Central memory CD8-positive, alpha-beta T cell (primary cell): ENCODE measurements at places on chromosomes 5 and 9.
A peak's percentile ranks its signal among the peaks of the same experiment; 100 is the strongest.

GRCh38 chr5:53501054-53501453 is 20.6 kb downstream of the FST start:
- DNase-seq, result no peak

GRCh38 chr5:979100-979817 is 29.3 kb upstream of the NKD2 start:
- no peak for DNase-seq

DNA sequence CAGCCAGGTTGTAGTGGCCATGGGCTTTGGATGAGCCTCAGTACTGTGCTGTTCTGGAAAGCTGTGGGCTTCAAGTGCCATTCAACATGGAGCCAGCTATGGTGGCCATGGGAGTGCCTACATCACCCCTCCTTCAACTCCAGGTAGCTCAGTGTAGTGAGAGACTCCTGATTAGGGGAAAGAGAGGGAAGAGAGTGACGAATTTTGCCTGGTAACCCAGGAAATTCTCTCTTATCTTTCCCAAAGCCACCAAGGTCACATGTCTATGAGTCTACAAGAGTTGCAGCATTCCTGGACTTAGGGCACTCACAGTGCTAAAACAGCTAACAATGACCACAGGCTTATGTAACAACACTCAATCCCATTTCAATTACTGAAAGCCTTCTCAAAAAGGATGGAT is 81.7 kb upstream of the SPTLC1 start:
- DNase-seq, result no peak

DNA sequence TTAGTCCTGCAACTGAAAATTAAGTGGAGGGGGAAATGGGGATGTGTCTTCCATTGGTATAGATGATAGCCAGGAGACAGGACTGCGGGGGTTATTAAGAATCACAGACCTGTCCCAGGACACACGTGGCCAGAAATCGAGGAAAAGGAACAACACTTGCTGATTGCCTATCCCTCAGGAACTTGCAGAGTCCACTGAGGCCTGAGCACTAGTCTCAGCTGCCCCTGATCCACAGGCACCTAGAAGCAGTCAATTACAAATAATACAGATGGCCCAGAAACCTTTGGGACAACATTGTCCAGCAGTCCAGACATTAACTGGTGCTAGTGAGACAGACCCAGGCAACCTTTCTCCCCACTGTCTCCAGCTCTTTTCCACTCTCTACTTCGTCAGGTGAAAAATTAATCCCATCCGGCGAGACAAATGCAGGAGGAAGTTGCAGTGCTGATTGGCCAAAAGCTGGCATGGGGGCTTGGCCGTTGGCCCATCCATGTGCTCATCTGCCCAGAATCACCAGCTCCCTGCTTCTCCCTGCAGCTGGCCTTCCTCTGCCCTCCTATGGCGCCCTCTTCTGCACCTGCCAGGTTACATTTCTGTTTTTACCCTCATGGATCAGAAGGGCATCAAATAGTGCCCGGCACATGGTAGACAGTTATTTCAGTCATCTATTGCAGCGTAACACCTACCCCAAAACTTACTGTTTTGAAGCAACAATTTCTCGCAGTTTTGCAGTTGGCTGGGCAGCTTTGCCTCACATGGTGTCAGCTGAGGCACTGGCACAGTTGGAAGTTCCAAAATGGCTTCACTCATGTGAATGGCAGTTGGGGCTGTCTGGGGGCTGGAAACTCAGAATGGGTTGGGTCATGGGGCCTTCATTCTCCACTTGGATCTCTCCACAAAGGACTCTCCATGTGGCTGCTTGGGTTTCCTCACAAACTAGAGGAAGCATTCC is 3.6 kb upstream of the B4GALT1 start:
- peak; percentile 29 for DNase-seq

- no peak for DNase-seq
Observed at GRCh38 chr9:37251452-37251851, 131.1 kb downstream of the ZCCHC7 start.

DNA sequence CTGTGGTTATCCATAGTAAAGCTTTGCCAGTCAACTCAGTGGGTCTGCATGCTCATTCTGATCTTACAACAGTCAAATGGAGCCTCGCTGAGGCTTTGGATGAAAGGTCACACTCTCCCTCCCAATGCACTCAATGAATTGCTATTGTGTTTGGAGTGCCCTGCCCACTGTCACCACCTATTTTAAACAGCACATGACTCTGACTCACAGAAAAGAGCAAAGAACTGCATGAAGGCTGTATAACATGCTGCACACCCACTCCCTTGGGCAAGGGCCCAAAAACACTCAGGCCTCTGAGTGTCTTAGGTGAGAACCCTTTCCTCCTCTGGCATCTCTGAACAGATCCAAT is 118.7 kb upstream of the CCDC112 start:
- DNase-seq, result no peak

DNA sequence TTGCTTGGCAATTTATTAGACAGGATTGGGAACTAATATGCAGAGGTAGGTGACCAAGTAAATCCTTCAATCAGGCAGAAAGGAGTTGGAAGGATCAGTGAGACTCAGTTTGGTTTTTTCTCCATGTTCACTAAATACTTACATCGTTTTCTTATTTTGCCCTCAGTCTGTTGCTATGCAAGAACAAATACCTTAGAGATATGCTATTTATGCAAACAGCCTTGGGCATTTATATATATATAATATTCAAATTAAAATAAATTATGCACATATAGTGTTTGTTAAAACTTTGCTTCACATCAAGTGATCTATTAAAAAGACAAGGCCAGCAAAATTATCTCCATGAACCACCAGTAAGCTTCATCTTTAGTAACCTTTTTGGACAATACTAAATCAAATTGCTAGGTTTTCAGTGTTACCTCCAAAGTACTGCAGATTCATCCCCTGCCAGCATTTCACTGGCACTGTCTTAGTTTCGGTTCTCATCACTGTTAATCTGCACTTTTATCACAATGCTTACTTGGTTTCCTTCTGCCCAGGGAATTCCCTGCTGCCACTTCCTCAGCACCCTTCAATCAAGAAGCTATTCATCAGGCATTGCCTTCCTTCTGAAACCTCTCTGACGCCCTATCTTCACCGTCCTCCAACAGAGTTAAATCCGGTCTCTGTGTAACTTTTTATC is 26.0 kb upstream of the LIFR start:
- no peak for DNase-seq

GRCh38 chr5:172437445-172438318 is 16.6 kb downstream of the SH3PXD2B start:
- DNase-seq, result no peak

- DNase-seq, result no peak
Observed at GRCh38 chr9:37165644-37166043, 45.3 kb downstream of the ZCCHC7 start.
